ENCODE measurements at places on chromosomes 4 and X.

DNA sequence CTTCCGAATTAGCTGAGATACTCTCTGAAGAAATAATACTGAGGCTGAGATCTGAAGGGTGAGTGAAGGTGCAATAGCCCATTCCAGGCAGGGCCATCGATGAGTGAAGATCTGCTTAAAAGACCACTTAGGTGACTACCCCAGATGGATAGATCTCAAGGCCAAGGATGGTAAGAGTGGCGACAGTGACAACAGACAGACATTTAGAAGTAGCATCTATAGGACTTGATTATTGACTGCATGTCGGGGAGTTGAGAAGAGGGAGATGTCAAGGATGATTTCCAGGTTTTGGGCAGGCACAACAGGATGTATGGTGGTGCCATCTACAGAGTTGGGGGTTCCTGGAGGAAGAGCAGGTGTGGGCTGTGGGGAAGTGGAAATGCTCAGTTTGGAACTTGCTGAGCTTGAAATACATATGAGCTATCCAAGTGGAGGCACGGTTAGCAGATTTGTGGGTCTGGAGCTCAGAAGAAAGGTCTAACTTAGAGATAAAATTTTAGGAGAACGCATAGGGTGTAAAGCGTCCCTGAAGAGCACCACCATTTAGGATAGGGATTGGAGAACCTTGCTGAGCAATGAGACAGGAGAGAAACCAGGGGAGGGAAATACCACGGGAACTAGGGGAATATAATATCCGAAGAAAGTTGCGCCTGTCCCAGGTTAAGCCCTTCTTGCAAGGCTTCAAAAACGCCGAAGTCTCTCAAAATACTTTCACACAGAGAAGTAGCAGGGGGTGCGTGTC, 688 bp downstream of the UFSP2 start:
- DNase-seq: no peak

DNA sequence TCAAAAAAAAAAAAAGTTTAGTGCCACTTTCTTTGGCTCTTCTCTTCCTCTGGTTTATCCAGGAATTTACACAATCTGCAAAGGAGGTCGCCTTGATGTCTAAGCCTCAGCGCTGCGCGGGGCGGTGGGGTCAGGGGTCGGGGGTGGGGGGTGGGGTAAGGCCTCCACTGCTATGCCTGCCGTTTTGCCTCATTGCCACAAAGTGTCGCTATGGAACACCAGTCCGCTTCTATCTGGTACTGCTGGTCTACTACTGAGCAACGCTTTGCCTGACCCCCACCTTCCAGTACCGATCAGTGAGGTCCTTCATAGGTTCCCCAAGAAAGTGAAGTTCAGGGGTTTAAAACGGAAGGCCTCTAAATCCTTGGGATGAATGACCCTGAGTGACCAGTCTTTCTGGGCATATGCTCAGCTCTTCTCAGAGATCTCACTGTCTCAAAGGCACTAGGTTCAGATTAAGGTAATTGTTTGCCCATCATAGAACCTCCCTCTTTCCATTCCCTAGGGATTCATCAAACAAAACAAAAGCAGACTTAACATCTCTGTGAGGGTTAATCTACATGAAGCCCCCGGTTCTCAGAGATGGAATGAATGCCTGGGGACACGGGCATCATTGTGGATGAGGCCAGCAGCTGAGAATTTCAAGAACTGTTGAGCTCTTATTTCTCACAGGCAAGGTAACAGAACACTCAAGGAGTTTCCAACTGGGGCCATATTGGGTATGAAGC, 16.9 kb upstream of the TSR2 start:
- DNase-seq: no peak

GRCh38 chr4:8653326-8654000, 60.9 kb downstream of the CPZ start:
- DNase-seq: no peak

GRCh38 chr4:37243051-37243450, 1.5 kb upstream of the NWD2 start:
- no peak for DNase-seq

DNA sequence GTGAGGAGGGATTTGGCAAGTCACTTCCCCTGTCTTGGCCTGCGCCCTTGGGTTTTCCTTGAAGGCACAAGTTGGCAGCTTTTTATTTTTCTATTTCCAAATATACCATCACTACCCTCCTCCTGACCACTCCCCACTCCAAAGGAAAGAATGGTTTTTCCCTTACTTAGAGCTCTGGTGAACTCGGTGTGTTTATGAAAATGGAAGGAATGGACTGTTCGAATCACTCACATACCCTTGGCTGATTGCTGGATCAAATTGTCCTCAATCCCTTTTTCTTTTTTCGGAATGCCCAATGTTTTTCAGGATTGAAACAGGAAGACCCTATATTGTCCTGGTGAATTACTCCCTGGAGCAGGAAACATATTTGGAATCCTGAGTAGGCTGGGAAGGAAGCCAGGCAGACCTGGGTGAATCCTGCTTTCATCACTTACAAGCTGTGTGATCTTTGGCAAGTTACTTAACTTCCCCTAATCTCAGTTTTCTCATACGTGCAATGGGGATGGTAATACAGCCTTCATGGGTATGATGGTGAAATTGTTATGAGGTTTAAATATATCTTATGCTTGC, 70.7 kb downstream of the RTL5 start:
- DNase-seq: no peak

- DNase-seq: no peak
These were observed 104.7 kb upstream of the MID1 start for GRCh38 chrX:10725071-10725470.

DNA sequence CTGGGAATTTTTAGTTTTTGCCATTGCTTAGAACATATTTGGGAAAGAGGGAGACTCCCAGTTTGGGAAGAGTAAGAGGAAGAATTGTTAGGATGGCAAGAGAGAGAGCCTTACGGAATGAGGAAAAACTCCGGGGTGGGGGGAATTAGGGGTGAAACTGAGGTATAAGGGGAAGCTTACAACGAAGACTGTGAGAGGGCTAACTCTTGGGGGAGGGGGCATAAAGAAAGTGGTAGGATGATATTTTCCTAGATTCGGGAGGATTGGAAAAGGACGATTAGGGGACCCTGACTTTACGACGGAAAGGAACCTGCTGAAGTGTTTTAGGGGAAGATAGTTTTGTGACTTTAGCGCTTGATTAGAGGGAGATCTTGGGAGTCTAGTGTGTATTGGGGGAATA, 86.2 kb upstream of the HPRT1 start:
- no peak for DNase-seq

GRCh38 chr4:47337893-47338292, 125.6 kb downstream of the COMMD8 start:
- DNase-seq: no peak

- DNase-seq: peak; percentile 76
These were observed 119.2 kb upstream of the EDNRA start for GRCh38 chr4:147361726-147362125.

- no peak for DNase-seq
These were observed 20.2 kb downstream of the CLNK start for GRCh38 chr4:10664408-10664807.

- DNase-seq: no peak
These were observed 144.4 kb downstream of the GLUD2 start for GRCh38 chrX:121191779-121192178.

DNA sequence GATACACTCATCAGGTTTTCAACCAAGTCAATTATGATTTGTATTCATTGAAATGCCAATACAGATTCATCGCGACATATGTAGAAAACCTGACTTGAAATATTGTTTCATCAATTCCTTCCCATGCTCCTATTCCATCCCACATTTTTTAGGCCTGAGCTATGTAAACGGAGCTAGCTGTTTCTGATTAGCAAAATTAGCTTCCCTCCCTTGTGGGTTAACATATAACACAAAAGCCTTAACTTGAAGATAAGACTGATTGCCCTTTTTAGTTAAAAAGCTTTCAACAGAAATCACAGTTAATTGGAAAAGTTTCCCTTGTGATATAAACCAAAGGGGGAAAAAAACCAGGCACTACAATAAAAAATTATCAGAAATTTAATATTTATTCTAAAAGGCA, 32.8 kb upstream of the DCLK2 start:
- DNase-seq: no peak

DNA sequence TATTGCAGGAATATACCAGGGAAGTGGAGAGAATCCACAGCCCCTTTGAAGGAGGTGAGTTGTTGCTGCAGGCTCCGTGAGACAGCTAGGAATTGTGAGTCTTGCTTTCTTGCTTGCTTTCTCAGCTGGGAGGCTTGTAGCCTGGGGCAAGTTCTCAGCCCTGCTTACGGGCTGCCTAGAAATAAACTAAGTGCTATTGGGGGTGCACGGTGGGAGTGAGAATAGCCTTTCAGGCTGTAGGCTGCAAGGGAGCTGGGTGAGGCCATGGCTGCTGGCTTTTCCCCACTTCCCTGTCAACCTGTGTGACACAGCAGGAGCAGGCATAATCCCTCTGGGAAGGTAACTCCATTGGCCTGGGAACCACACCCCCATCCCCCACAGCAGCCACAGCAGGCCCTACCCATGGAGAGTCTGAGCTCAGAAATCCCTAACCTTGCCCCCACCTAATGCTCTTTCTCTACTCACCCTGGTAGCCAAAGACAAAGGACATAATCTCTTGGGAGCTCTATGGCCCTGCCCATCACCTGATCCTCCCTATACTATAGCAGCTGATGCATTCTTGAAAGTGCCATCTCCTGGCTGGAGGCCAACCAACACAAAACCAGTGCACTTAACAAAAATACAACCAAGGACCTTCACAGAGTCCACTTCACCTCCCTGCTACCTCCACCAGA, 113.0 kb downstream of the MMRN1 start:
- no peak for DNase-seq

DNA sequence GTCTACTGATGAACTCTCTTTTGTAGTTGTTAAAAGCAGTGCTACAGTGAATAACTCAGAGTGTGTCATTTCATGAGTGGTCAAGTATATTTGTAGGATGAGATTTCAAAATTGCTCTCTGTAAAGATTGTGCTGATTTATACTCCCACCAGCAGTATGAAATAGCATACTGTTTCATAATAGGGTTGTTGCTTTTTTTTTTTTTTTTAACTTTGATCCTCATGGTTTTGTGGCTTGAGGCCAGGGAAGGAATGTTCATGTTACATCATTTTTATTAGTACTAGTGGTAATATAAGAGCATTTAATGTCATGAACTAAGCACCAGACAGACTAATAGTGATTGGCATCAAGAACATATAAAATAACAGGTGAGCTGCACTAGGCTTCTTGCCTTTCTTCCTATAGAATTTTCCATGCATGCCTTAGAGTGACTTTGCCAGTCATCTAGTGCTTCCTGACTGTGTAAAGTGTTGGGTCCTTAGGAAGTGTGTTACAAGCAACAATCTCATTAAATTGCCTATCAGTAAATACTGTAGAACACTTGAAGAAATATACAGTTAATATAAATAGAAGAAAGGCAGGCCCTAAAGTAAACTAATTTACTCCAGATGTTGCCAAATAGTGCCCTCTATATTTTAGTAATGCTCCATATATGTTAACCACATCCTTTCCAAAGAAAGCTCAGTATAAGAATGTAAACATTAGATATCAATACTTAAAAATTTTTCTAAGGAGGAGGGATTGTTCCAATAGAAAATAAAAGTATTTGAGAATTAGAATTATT, 38.6 kb upstream of the MSMO1 start:
- no peak for DNase-seq

DNA sequence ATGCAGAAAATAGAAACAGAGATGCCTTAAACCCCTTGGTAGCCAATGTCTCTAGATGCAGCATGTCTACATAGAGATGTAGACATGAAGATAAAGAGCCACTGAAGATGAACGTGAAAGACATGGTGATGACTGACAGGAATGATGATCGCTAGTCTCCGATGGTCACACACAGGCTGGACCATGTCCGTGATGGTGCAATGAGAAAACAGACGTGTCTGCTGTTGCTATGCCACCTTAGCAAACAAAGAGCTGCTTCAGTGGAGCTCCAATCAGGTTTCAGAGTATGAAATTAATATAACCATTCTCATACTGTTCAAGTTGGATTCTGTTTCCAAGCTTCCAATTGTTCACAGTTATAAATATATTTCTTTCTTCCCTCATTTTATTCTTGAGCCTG, 256.5 kb downstream of the CAMK2D start:
- DNase-seq: no peak

GRCh38 chr4:62627141-62627540, 1427.0 kb downstream of the ADGRL3 start:
- DNase-seq: no peak

- DNase-seq: no peak
These were observed 281.3 kb downstream of the PPP3CA start for GRCh38 chr4:101065935-101066485.

DNA sequence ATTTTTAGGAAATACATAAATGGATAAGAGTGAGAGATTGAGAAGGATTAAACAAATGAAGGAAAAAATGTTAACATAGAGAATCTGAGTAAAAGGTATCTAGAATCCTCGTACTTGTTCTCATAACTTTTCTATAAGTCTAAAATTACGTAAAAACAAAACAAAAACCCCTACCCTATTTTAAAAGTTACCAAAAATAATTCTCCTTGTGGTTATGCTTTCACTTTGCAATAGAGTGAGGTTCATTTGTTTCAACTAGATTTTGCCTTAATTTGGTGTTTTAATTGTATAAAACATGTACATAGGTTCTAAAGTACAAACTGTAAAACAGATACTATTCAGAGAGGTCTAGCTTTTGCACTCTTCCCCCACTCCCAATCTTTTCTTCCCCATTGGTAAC, 3.8 kb upstream of the GPR34 start:
- no peak for DNase-seq

DNA sequence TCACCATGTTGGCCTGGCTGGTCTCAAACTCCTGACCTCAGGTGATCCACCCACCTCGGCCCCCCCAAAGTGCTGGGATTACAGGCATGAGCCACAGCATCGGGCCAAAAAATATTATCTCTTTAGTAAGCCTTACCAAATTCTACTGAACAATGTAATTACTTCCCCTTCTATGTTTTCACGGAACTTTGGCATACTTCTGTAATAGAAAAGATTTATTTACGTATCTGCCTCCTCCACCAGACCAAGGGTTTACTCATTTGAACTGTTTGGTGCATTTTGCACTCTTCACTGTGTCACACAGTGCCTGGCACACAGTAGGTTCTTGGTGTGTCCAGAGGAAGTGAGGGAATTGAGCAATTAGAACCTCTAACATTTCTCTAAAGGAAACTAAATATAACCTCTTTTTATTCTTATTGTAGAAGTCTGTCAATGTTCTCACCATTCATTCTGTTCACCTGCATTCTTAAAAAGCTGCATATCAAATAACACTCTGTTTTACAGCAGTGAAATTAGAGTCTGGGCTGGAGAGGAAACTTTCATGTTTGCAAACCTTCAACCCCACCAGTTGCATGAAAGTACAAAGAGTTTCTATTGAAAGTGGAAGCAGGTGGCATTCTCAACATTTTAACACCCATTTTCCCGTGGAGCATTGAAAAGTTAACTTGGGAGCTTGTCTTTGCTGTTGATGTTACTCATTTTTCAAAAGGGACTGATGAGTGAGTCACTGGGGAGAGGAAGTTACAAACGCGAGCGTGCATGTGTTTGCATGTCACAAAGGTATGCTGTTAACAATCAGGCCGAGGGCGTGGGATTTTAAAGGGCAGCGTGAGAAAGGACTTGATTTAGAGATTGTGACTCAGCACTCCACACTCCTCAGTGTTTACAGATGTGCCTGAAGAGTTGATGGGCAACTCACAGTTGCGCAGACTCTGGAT, 314.1 kb downstream of the STK32B start:
- DNase-seq: peak; percentile 57
